ENCODE measurements at places on chromosomes 11 and 22.

DNA sequence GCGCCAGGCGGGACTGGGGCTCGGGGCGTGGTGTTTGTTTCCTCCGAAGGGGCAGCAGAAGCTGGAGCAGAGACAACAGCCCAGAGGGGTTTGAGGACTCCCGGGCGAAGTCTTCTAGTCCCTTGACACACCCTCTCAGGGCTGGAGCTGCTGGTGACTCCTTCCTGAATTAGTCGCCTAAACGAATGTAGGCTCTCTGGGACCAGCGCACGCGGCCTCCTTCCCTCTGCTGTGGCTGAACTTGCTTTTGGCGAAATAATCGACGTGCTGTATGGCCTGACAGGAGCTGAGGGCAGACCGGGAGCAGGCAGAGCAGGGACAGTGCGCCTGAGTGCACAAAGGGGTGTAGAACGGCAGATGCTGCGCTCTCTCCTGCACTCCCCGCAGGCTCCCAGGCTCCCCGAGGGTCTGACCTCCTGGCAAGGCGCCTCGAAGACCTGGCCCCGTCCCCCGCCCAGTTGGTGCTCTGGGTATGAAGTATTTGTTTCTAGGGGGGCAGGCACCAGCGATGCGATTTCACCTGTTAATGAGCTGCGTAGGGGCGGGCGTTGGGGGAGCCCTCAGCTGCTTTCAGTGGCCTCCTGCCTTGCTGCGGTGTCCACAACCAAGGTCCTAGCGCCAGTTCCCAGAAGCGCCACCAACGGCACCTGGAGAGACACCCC lies 5.3 kb downstream of the SLC17A6 start:
- DNase-seq = no peak

DNA sequence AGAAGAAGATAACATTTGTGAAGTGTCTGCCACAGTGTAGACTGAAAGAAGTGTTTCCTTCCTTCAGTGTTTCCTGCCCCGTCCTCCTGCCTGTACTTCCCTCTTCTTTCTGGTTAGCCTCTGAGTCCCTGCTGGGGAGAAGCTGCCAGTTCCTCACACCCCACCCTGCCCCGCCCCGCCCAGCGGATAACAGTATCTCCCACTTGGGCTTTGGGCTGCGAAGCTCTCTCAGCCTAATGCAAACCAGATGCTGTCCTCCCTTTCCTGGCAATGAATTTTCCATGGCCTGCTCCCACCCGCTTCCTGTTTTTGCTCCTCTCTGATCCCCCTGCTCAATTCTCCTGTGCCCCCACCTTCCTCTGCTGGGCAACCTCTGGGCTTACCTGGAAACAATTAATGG lies 5.2 kb upstream of the RAB3IL1 start:
- no peak for DNase-seq

GRCh38 chr22:36124666-36125065 lies 35.9 kb downstream of the APOL3 start:
- DNase-seq = no peak

DNA sequence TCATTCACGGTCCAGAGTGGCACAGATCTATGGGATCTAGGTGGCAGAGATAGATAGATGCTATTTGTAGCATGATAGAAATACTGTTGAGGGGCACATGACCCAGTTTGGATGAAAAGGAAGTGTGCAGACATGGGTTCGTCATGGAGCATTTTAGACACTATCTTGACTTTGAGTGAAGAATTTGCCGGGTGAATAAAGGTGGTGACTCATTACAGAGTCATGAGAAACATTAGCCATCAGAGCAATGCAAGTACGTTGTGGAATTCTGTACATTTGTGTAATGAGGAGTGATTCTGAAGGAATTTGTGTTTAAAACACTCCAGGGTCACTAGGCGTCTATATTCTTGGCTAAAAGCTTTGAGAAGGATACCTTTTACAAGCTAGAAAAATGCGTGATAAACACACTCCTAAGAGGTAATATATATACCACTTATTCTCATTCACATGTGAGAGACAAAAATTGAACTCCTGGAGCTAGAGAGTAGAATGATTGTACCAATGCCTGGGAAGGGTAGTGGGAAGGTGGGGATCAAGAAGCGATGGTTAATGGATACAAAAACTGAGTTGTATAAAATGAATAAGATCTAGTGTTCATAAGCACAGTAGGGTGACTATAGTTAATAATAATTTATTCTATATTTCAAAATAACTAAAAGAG lies 593.7 kb upstream of the LUZP2 start:
- no peak for DNase-seq

- no peak for DNase-seq
Observed at GRCh38 chr11:96393753-96394348, 4.0 kb downstream of the JRKL start.

DNA sequence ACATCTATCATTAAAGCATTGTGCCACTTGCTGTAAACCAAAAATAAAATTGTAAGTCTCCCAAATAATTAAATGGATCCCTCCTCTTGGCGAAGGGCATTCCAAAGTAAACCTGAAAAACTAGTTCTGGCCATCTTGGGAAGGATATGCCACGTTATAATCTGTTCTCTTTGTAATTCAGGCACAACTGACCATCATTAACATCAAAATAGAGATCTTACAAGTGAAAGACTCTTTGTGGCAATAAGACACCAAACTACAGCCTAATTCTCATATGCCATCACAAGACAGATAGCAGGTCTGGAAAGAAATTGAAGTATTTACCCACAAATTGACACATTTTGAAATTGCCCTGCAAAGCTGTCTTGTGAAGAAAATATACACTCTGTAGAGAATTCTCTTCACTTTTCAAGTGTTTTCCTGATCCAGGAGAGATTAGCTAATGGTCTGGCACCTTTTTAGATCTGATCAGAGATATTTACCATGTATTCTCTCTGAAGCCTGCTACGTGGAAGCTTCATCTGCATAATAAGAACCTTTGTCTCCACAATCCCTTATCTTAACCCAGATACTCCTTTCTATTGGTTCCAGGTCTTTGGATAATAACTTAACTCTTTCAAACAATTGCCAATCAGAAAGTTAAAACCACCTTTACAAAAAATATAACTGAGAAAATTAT lies 630.4 kb upstream of the CCDC179 start:
- DNase-seq = no peak

DNA sequence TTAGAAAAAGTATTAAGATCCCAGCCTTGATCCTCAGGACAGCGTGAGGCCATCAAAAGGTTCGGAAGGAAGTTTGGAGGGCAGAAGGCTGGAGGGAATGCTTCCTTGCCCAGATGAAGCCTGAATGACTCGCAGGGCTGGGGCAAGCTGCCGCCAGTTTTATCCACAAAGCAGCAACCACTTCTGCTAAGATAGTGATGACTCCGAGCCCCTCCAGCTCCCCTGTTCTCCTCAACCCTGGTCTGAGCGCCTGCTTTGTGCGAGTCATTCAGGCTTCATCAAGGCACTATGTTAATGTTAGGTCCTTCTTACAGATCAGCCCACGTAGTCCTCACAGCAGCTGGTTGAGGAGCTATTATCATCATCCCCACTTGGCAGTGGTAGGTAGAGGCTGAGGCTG lies 158.8 kb downstream of the COMMD9 start:
- DNase-seq = no peak

GRCh38 chr11:108592591-108593213 lies 866 bp downstream of the EXPH5 start:
- no peak for DNase-seq

DNA sequence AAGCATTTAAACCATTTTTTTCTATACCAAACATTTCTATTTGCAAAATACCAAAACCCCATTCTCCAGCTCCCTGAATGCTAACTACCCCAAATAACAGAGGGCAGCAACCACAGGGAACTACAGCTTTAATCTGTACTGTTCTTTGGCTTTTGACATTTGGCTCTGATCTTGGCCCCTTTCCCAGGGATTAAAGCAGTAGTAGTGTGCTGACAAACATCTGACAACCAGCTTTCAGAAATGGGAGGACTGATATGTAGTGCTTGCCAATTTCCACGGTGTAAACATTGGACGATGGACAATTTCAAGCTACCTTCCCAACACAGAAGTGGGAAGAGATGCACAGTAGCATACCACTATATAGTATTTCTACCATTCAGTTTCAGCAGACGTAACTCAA lies 88.4 kb upstream of the TEAD1 start:
- DNase-seq = no peak

GRCh38 chr22:46833228-46833627 lies 70.8 kb downstream of the TBC1D22A start:
- DNase-seq = no peak

GRCh38 chr11:62554387-62555167 lies 8.0 kb upstream of the AHNAK start:
- no peak for DNase-seq

GRCh38 chr22:33402325-33402724 lies 344.1 kb upstream of the SYN3 start:
- DNase-seq = no peak

DNA sequence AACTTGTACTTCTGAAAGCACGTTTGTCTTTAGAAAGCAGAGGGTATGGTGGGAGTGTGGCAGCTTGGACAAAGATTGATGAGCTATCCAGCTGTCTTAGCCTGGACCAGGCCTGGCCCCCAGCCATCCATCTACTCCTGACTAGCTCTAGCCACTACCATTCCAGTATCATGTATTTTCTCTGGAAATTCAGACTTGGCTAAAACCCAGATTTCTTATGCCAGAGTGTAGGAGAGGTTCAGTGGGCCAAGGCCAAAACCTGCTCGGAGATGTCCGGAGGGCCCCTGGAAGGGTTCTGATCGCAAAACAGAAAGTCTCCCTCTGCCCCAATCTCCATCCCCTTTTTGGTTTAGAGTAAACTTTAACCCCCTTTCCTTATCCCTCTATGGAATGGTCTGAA lies 24.8 kb upstream of the MTCH2 start:
- no peak for DNase-seq

DNA sequence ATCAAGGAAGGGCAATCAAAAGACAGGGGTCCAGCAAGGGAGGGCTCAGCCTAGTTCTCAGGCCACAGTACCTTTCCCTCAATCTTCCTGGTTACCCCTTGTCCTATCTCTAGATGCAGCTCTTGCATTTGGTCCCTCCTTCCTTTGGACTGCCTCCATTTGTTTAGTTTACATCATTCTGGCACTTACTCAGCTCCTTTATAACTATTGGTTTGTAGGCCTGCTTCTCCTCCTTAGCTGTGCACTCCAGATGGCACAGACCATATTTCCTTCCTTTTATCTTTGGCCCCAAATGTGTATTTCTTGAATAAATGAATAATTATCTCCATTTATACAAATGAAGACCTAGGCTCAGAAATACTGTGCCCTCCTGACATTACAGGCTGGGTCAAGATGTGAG lies 92.3 kb upstream of the AMOTL1 start:
- DNase-seq = no peak

DNA sequence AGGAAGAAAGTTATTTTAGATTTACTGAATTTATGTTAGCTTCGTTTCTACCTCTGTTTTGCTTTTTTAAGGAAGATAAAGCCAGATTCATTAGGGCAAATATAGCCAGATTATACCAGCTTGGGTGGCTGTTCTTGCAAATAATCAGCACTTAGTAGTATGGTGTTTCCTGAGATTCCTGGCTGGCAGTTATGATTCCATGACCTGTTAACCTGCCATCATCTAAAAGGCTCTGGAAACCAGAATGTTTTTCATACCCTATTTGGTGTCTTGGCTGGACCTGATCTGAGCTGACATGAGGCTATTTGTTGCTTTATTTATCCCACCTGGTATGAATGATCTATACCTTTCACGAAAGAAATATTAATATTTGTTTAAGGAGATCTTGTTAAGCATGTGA lies 82.7 kb upstream of the HORMAD2 start:
- no peak for DNase-seq

DNA sequence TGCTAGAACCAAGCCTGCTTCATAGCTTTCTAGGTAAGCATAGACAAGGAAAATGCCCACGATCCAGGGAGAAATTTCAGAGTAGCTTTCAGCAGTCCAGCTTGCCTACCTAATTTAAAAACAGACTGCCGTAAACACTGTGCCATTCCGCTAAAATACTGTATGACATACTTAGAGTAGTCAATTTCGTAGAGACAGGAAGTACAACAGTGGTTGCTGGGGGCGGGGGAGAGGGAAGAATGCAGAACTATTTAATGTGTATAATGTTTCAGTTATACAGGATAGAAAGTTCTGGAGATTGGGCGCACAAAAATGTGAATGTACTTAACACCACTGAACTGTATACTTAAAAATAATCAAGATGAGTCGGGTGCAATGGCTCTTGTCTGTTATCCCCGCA lies 56.7 kb downstream of the C11orf58 start:
- DNase-seq = no peak

- no peak for DNase-seq
Observed at GRCh38 chr22:38230108-38230825, 28.5 kb downstream of the MAFF start.

- DNase-seq = no peak
Observed at GRCh38 chr11:95108671-95109551, 19.3 kb downstream of the ENDOD1 start.

GRCh38 chr11:44604171-44604581 lies 38.7 kb downstream of the CD82 start:
- DNase-seq = no peak

- no peak for DNase-seq
Observed at GRCh38 chr11:47408598-47409439, 429 bp downstream of the SLC39A13 start.

GRCh38 chr11:12845163-12845562 lies 164.0 kb upstream of the RASSF10 start:
- no peak for DNase-seq

DNA sequence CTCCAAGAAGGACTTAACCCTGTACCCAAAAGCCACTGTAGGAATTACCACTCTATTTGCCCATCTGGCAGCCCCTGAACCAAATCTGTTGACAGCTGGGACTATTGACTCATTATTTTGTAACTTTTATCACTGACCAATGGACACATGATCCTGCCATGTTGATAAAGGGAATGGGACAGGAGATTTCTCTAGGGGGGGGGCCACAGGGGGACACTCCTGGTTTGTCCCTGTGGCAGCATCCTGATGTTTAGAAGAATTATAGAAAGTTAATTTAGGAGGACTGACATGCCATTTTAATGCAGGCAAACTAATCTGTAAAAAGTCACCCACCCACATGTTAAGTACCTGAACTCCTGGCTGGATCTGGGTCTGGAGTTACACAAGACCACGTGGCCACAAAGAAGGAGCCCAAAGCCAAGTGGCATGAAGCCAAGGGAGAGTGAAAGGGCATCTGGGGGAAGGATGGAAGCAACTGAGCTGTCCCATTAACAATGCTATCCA lies 558.1 kb downstream of the ETS1 start:
- DNase-seq = no peak

DNA sequence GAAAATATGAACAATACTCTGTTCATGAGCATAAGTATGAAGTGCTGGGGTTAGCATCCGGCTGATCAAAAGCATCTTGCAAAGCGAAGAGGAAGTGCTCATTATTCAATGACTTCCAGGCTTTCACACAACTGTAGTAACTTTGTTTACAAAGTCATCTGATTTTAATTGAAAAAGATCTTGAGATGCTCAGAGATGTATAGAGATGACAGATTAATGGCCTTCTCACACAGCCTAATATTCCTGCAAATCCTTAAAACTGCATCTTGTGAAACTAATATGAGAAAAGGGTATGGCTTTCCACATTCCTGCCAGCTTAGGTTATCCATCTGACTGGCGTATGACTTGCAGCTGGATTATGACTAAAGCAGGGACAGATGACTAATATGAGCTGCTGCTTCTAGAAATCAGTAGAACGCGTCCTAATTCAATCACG lies 125.4 kb downstream of the CASP12 start:
- no peak for DNase-seq

- DNase-seq = no peak
Observed at GRCh38 chr11:102990145-102990544, 34.6 kb upstream of the MMP13 start.

GRCh38 chr11:28245131-28245530 lies 136.9 kb downstream of the METTL15 start:
- no peak for DNase-seq
